ENCODE measurements at places on chromosomes 2 and 18. TPM values are rescaled to one million over a fixed set of nuclear protein-coding genes. Genes with fewer than 3 reads are reported as not detected.

The OSBPL6 gene
- total RNA-seq, result 0.96 TPM

The EHD3 gene
- 56.6 TPM for total RNA-seq

The TRABD2A gene
- total RNA-seq, result 2.5 TPM

The ZNF892 gene
- total RNA-seq, result 4.0 TPM

The FIGN gene
- 1.7 TPM for total RNA-seq

The EIF5B gene
- total RNA-seq, result 22.4 TPM

The C2orf66 gene
- total RNA-seq, result under 0.01 TPM

The DOK1 gene
- 74.6 TPM for total RNA-seq

The PROC gene
- total RNA-seq, result under 0.01 TPM

The MARCHF4 gene
- 3.3 TPM for total RNA-seq

The CPO gene
- under 0.01 TPM for total RNA-seq

The ZSWIM2 gene
- under 0.01 TPM for total RNA-seq

The BCS1L gene
- 59.8 TPM for total RNA-seq

The SCYGR4 gene
- not detected for total RNA-seq

The SPATS2L gene
- total RNA-seq, result 60.6 TPM

The DSC2 gene
- total RNA-seq, result under 0.01 TPM

The HOXD3 gene
- 0.28 TPM for total RNA-seq

The GALR1 gene
- not detected for total RNA-seq

The NIFK gene
- 64.8 TPM for total RNA-seq

The INPP5D gene
- under 0.01 TPM for total RNA-seq

The CEBPZOS gene
- total RNA-seq, result 13.8 TPM

The APCDD1 gene
- 0.19 TPM for total RNA-seq

The ZNF396 gene
- 2.0 TPM for total RNA-seq

The SETBP1 gene
- total RNA-seq, result 1.3 TPM

The ERICH2 gene
- total RNA-seq, result not detected

The KYNU gene
- total RNA-seq, result 2.8 TPM

The KCNIP3 gene
- total RNA-seq, result 0.77 TPM

The XIRP2 gene
- under 0.01 TPM for total RNA-seq

The HAAO gene
- 0.38 TPM for total RNA-seq

The TWIST2 gene
- total RNA-seq, result 13.4 TPM

The ALKAL2 gene
- total RNA-seq, result not detected

The CENPA gene
- total RNA-seq, result 17.4 TPM

The ALPI gene
- not detected for total RNA-seq

The ADGRF3 gene
- total RNA-seq, result under 0.01 TPM

The SLC66A2 gene
- 38.3 TPM for total RNA-seq

The DPP10 gene
- not detected for total RNA-seq

The FRZB gene
- total RNA-seq, result under 0.01 TPM

The C2orf92 gene
- total RNA-seq, result 4.2 TPM

The COLEC12 gene
- 10.1 TPM for total RNA-seq

The MPV17 gene
- total RNA-seq, result 77.5 TPM

The EIF2B4 gene
- 50.4 TPM for total RNA-seq

The NMUR1 gene
- total RNA-seq, result under 0.01 TPM

The VWA3B gene
- total RNA-seq, result not detected
